ENCODE measurements at places on chromosomes 12 and 14. TPM values are rescaled to one million over a fixed set of nuclear protein-coding genes. Genes with fewer than 3 reads are reported as not detected.
A peak's percentile ranks its signal among the peaks of the same experiment; 100 is the strongest.

LUM gene
- 236 TPM for polyA plus RNA-seq

GZMH gene
- not detected for polyA plus RNA-seq

MYBPC1 gene
- polyA plus RNA-seq, result not detected

GRCh38 chr12:132600048-132601032, 10.0 kb downstream of the LRCOL1 start:
- DNase-seq, result no peak

DNA sequence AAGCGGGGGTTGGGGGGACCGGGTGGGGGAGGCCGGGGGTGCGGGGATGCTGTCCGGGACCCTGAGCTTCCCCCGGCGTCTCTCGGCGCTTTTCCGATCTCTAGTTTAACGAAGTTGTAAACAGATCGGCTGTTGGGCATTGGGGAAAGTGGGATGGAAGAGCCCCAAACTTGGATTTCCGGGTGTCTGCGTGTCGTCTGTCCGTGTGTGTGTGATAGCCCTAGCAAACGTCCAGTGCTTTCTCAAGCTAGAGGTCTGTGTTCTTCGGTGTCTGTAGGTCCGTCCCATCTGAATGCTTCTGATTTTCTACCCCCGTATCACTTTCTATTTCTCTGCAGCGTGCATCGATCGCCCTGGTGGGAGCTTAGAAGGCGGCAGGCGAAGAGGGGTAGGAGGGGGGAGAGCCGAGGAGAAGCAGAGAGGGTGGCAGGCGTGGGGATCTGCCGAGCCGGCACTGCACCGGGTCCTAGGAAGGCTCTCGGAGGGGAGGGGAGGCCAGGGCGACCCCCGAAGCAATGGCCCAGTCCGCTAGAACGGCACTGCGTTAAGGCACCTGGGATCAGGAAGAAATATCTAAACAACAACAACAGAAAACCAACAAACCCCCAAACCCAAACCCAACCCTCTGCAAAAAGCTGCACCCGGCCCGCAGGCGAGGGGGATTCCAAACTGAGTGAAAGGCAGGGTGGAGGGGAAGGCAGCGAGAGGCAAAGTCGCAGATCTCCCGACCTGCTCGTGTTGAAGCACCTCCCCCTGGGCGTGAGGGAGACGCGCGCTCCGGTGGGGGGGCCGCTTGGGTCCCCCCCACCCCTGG, 1.0 kb downstream of the KCNA1 start:
- DNase-seq, result no peak

DNA sequence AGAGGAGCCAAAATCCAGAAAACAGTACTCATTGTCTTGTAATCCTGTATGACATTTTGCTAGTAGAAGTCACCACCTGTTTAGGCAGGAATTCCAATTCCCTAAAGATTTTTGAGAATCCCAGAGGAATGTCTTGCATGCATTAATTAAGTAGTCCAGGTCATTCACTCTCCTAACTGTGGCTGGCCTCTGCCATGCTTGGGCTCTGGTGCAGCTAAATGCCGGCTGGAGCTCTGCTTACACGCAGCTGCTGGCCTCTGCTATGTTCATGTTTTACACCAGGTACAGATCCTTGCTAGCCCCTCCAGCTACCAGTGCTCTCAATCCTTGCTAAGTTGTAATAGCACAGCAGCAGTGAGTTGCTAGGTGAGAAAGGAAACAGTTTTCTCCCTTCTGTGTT, 16.3 kb upstream of the HIF1A start:
- no peak for DNase-seq

DNA sequence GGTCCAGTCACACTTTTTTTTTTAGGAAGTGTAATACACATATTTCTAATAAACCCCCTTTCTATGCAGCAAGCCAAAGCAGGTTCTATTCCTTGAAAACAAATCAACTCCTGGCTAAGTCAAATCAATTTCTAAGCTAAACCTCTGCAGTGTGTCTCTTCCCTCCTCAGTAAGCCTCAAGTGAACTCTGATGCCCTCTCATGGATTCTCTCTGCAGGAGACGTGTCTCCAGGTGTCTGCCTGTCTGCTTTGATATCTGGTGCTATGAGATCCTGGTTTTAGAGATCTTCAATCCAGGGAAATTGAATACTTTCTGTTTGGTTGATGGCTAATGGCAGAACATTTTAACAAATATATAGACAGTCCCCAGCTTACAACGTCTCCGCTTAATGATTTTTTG, 791.7 kb downstream of the AACS start:
- no peak for DNase-seq

DNA sequence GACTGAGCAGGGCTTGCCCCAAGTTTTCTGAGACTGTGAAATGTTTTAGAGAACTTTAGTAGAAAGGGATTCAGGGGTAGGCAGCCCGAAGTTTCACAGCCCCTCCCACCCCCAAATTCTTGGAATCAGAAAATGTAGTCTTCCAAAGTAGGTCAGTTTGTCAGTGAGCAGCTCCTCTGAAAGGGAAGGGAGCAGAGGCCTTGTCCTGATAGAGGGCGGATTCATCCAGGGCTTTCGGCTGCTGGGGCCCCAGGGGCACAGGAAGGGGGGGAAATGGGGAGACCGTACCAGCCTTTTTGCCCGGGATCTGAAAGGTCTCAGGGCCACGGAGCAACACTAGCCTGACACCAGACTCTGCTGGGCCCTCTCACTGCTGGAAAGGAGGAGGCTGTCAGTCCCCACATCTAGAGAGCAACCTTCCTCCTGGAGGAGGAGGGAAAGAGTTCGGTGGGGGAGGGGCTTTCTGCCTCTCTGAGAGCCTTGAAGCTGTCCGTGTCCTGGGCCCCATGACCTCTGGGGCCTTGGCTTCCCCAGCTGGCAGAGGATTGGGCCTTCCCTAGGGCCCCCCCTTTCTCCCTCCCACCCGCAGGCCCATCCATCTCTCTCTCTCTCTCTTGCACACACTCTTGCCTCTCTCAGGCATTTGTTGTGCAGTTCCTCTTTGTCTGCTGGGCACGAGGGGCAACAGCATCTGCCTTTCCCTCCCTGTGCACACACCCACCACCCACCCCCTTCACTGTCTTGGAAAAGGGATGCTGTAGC, at the start of gene IKZF4:
IKZF4 (plus strand) TSS at position 621 of the 762 bp plus-strand sequence. CDS start 451 bp downstream, outside the sequence.
- DNase-seq, result no peak

GRCh38 chr14:68377459-68377858, 415.4 kb downstream of the ZFP36L1 start:
- DNase-seq, result no peak

DNA sequence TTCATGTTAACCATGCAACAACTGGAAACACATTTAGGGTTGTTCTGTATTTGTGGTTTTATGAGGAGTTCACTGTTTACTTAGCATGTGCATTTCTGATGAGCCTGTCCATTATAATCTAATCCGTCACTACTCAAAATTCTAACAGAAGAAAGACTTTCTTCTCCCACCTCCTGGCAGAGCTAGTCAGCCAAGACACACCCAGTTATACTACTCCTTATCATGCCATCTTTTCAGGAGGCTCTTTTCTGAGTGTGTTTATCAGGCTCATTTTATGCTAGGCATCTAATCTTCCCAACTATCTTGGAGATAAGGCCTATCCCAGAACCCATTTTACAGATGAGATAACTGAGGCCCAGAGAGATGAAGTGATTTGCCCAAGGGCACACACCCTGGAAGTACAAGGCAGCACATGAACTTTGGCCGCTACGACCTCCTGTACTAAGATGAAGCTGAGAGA, 10.4 kb upstream of the MED13L start:
- no peak for DNase-seq

- DNase-seq, result no peak
These were observed 460.9 kb upstream of the SYT1 start for GRCh38 chr12:78403681-78404080.

DNA sequence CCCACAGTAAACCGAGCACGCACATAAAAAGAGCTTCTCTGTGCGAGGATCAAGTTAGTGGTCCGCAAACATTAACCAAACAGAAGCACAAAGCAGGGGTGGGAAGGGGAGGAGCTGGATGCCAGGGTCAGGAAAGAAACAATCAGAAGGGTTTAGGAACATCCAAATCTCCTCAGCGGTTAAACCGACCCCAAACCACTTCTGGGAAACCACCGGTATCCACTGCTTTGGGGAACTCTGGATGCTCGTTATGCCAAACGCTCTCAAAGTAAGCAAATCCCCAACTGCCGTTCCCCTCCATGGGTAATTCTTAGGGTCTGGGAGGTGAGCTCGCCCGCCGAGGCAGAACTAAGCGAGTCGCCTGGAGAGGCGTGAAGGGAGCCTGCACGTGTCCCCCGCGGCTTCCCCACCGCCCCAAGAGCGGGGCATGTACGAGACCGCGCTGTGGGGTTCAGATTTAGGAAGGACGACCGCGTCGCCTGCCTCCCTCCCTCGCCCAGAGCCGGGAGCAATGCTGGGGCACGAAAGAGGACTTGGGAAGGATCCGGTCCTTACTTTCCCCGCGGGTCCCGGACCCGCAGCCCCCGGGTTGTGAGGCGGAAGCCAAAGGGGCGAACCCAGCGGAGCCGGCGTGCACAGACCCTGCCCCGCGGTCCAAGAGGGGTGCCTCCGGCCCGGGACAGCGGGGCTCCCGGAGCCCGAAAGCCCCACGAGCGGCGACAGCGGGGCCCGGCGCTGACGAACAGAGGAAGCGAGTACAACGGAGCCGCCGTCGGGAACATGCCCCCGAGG, 711 bp downstream of the SBNO1 start:
- DNase-seq, result no peak

DNA sequence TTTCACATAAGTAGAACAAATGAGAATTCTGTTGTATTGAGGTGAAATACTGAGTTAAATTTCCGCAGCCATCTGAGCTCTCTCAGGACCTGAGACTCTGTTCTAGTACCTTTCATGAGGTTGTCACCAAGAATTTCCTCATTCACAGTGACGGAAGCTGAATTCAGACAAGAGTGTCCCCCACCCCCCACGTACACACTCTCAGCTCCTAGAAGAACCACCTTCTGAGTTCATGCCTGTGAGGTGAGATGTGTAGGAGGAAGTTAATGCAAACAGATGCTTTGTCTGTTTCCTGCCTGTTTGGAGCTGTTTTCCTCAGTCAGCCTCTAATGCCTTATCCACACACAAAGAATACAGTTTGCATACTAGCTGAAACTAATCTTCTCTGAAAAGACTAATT, 18.2 kb downstream of the BICDL1 start:
- DNase-seq, result no peak

DNA sequence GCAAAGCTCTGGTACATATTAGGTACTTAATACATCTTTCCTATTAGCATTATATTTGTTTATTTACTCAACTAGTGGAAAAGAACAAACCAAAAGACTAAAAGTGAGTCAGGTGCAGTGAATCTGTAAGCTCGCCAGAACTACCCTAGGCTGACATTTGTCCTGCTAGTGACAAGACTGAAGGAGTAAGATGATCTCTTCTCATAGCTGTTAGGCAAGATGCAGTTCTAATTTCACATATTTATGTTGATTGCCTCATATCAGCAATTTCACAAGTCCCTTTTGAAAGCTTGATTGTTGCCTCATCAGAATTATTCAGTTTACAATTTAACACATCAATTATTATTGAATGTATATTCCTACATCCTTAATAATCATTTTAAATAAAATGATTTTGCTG, 293.0 kb upstream of the NAV3 start:
- no peak for DNase-seq

- DNase-seq, result no peak
These were observed 842 bp downstream of the OAS2 start for GRCh38 chr12:112979041-112979680.

DNA sequence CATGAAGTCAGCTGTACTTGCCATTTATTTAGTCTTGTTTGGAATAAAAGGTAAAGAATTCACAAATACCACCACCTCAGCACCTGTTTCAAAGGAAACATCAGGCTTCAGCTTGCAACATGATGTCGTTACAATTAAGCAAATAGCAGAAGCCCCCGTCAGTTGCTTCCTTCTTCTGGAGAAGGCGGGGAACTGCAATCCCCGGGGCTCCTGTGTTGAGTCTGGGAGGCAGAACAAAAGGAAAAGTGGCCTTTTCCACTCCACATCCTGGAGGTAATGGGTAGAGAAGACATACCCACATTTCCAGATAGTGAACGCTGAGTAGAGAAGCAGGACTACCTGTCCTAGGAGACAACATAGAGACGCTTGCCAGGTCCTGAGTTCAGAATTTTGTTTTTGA, 92.8 kb downstream of the DNAH10 start:
- no peak for DNase-seq

DNA sequence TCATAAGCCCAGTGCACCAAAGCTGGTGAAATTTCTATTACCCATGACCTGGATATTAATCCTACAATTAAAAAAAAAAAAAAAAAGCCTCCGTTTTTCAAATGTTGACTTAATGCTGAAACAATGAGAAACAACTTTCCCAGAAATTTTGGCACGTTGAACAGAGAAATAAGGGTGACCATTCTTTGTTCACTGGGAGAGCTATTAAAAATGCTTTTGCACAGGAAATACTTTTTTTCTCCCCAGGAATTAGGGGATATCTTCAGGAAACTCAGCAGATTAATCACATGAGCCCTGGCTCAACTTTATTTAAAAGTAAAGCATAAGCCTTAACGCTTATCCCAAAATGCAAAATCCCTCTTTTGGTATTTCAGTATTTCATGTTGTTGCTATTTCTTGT, 54.8 kb upstream of the FLRT2 start:
- DNase-seq, result no peak

- DNase-seq, result no peak
These were observed 8.1 kb downstream of the LETMD1 start for GRCh38 chr12:51056242-51056641.

DNA sequence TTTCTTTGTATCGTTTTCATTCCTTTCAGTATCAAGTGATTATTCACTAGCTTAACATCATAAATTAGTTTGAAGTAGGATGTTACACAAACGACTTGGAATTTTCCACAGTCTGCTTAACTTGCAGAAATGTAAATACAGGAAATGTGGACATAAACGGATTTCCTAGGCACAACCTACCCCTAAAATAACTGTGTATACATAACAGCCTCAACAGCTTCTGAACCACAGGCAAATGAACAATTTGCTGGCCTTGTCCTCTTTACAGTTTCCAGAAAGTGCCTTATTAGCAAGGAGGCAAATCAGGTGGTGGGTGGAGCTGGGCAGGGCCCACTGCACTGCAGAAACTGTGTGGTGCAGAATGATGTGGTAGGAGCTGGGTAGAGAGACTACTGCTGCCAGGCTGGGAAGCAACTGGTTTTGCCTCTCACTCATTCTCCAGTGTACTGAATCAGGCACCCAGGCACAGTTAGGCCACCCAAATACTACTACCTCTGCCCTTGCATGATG, 14.1 kb downstream of the DRAM1 start:
- peak; percentile 75 for DNase-seq
